ENCODE measurements at places on chromosomes 4 and X. TPM values are rescaled to one million over a fixed set of nuclear protein-coding genes. Genes with fewer than 3 reads are reported as not detected.

The AMTN gene
- not detected for total RNA-seq

The NXF3 gene
- under 0.01 TPM for total RNA-seq

The SORCS2 gene
- total RNA-seq: 0.19 TPM

The RAB40AL gene
- total RNA-seq: not detected

The VMA21 gene
- 53.3 TPM for total RNA-seq

The NSUN7 gene
- under 0.01 TPM for total RNA-seq

The ANK2 gene
- 50.2 TPM for total RNA-seq

The CSAG3 gene
- total RNA-seq: not detected

The N4BP2 gene
- 2.5 TPM for total RNA-seq

The SLC7A11 gene
- 32.0 TPM for total RNA-seq

The DMP1 gene
- total RNA-seq: not detected

The NPNT gene
- total RNA-seq: not detected

The GPRASP2 gene
- total RNA-seq: 29.3 TPM

The PNMA5 gene
- not detected for total RNA-seq

The GAGE2A gene
- total RNA-seq: not detected

The EDA gene
- total RNA-seq: 0.77 TPM

The NKAP gene
- 4.4 TPM for total RNA-seq

The COMMD8 gene
- 30.2 TPM for total RNA-seq

The POU4F2 gene
- total RNA-seq: not detected

The KLHL2 gene
- total RNA-seq: 19.7 TPM

The SAGE1 gene
- total RNA-seq: not detected
